NCI-H1694 treated with DMSO at 0.1 percent for 48 hours (cell line): ENCODE measurements at places on chromosomes 7 and 10.

- DNase-seq: no peak
Measured at GRCh38 chr7:101736084-101736483, 81.3 kb upstream of the CUX1 start.

DNA sequence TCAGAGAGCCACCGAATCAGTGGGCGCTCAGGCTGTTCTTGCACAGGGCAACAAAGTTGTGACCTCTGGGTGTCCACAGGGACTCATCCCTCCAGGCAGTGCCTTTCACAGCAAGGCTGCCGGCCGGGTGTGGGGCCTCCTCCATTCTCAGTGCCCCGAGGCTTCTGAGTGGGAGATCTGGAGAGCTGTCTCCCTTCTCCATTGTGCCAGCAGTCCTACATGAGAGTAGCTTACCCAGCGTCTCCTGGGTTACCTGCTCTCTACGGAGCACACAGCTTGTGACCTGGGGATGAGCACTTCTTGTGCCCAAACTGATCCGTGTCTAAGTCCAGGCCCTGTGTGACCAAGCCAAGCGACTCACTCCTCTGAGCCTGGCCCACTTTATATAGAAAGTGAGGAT is 240.9 kb upstream of the GRB10 start:
- DNase-seq: no peak

DNA sequence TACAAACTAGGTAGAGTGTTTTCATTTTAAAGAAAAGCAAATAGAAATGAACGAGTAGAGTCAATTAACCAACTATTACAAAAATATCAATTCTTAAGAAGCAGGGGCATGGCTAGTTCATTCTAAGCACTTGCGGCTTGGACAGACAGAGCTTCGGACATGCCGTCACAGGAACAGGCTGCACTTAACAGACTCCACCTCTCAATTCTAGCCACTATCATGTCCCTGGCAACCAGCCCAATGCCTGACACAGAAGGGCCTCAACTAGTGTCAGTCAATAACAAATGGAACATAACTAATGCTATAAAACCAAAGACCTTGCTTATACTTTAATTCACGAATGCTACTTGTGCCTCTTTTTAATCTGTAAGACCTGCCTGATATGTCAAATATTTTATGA is 74.4 kb downstream of the TPK1 start:
- DNase-seq: no peak

- DNase-seq: no peak
Measured at GRCh38 chr10:78655979-78656378, 412.8 kb upstream of the ZMIZ1 start.

DNA sequence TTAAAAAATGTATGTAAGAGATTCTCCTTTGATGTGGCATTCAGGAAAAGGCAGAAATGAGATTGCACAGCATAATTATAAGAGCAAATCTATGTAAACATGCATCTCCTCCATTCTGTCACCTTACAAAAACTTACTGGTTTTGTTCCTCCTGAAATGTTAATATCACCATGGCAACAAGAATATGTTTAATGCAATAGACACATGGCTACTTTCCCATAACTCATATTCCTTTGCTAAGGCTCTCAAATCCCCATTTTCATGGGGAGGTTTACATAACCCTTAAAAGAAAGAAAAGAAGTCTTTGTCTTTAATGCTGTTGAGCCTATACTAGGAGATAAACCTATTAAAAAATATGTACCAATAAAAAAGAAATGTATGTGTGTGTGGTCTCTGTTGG is 136.2 kb downstream of the ANK3 start:
- DNase-seq: no peak

GRCh38 chr10:3363311-3364045 is 190.9 kb upstream of the PITRM1 start:
- no peak for DNase-seq

DNA sequence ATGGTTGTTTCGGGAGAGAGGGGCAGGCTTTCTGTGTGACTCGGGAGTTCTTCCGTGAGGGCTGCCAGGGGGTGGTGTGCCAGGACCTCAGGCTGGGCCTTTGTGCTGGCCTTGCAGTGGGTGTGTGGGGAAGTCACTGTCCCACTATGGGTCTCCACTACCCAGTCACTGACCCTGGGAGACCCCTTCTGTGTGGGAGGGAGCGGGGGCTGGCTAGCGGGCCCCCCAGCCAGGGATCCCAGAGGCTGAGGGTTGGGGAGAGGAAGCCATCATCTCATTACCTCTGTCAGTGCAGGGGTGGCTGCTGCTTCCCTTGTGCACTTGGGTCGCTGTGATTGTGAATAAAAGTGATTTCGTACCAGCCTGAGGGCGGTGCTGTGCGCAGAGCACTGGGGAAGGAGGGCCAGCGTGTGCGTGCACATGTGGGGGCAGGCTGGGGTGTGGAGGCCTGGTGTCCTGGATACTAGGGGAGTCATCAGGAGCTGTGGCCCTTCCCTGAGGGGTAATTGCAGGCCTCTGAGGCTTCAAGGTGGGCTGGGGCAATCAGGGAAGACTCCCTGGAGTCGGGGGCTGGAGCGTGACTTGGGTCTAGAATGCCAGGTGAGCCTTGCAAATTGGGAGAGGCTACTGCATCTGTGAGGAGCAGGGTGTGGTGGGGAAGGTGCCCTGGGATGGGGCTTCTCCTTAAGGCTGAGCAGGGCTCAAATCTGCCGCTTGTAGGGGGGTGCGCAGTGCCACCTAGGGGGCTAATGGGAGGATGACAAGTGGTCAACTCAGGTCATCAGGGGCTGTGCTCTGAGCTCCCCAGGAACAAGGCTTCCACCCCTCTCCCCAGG is 98.9 kb downstream of the NEURL1 start:
- DNase-seq: no peak

- no peak for DNase-seq
Measured at GRCh38 chr10:132961420-132961786, 19.0 kb upstream of the CFAP46 start.

- DNase-seq: no peak
Measured at GRCh38 chr10:124211921-124212320, 118.5 kb upstream of the CHST15 start.

DNA sequence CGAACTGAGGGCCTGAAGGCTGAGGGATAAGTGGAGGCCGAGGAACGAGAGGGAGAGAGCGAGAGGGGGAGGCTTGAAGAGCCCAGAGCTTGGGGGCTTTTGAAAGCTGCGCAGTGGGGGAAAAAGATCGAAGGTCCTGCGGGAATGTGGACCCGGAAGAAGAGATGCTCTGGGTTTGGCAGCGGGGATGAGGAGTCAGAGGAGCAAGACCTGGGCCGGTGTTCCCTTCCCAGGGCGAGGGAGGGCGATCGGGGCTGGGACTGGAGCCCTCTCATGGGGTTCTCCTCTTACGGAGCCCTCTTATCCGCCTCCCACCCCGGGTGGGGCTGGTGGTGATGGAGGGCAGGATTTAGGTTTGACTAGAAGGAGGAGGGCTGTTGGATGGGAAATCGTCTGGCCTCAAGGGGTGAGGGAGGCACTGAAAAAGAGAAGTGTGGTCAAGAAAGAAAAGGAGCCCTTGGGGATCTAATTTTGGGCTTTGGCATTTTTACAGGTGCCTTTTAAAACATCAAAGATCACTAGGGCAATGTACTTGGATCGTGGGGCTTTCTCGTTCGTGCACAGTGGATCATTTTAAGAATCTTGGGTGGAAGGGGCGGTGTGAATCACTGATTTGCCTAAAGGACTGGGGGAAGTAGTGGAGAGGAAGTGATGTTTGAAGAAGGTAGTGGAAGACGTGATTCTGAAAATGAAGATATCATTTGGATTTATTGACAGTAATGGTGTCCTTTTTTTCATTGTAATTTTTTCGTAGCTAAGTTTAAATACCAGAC is 637 bp downstream of the SAMD8 start:
- no peak for DNase-seq

- no peak for DNase-seq
Measured at GRCh38 chr7:3859431-3859830, 558.4 kb downstream of the SDK1 start.

DNA sequence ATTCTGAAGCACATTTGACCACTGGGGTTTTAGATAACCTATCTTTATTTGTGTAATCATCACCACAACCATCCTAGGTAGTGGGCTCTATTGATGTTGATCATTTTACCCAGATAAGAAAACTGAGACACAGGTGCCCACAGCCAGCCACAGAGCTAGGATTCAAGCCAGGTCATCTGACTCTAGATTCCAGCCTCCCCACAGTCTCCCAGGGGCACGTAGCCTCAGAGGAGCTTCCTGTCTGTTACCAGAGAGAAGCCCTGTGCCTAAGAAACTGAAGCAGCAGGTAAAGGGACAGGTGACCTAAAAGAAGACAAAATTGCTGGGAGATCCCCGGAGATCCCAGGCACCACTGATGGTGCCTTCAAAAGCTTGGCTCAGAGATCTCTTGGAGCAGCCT is 55.8 kb downstream of the ALOX5 start:
- DNase-seq: no peak

DNA sequence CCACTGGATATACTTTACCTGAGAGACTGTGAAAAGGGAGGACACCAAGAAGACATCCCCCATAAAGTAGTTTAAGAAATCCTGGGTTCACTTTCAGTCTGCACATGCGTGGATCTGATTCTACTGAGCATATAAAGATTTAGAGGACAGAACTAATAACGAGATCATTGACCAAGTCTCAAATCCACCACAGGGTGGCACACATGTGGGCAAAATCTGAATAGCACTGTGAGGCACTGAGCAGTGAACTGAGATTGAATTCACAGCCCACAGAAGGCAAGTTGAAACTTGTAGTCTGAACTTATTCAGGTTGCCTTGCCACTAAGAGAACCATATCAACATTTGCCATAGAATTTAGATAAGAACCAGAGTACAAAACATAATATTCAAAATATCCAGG is 818.6 kb downstream of the GRID1 start:
- peak; percentile 63 for DNase-seq

DNA sequence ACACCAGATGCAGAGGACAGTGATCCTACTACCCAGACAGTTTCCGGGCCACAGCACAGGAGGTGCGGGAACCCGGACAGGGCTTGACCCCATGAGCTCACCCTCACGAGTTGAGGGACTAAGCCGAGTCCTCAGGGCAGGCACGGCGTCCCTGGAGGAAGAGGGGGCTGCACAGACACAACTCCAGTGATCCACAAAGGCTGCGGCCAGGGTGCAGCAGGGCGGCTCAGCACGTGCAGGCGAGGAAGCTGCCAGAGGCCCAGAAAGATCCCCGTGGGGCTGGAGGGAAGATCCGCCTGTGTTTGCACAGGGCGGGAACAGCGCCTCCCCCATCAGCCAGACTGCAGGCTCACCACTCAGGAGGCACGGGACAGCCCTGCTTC is 45.9 kb upstream of the TMEM72 start:
- no peak for DNase-seq

GRCh38 chr10:126903656-126904360 is 1.4 kb upstream of the DOCK1 start:
- DNase-seq: no peak

- no peak for DNase-seq
Measured at GRCh38 chr7:139656387-139656786, 121.4 kb downstream of the HIPK2 start.

DNA sequence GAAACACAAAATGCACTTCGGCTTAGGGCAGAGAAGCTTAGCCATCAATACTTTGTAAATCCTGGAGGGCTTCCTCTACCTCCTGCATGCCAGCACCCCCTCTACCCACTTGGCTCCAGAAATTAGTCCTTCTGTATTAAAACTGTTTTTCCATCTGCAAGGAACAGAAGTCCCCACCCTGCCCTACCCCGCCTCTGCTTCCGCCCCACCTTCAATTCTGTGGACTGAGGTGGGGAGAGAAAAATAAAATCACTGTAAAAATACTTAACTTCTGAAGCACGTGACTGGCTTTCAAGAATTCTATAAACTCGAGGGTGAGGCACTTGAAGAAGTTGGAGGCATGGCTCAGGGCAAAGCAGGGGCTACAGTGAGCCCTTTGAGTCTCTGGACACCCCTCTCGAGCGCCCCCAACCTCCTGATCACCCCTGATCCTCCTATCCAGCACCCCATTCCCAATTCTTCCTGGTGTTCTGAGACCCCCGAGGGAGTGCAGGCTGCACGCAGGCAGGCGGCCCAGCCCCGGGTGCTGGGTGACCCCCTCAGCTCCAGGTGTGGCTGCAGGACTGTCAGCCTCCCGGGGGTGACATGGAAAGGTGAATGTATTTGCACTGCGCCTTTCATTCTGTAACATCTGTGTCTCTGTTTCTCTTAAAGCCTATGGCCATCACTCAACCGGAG is 7.3 kb upstream of the KIAA1217 start:
- no peak for DNase-seq

DNA sequence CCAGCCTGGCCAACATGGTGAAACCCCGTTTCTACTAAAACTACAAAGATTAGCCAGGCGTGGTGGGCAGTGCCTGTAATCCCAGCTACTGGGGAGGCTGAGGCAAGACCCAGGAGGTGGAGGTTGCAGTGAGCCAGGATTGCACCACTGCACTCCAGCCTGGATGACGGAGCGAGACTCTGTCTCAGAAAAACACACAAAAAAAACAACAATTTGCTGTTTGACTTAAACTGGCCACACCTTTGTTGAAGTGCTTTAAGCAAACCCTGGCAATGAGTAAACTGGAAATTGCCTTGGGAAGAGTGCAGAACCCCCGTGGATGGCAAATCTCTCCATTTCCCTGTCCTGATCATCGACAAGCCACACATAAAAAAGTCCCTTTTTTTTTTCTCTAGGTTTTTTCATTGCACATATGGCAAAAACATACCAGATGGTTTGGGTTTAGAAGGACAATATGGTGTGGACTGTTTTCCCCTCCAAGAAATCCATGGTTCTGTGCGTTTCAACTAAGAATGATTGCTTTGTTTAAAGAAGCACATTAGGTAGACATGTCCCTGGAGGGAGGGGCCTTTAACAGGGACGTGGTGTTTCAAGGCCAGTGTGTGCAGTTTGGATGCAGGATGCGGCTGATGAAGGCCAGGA is 76.9 kb downstream of the NRP1 start:
- DNase-seq: peak; percentile 75
